Vagina (tissue), 2 donors: ENCODE measurements at places on chromosomes 16 and 17.

DNA sequence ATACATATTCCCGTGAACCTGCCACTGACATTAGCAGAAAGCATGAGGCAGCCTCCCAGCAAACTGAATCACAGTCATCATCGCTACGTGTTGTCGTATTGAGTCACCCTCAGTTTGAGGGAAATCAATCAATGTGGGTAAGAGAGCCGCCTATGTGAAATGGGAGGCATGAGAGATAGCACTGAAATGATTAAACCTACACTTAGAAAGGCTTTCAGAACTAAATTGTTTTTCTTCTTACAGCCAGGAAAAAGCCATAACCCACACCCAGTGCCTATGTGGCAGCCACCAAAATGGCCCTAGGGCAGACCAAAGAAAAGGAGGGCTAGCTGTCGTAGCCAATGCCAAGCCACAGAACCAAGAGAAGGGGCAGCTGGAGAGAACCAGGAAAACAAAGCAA, 90.5 kb downstream of the ADAMTS18 start:
- peaks cover 6% of the 10 kb centered on the region for H3K4me1 ChIP-seq
- no peak overlapping the region for H3K4me3 ChIP-seq
- no peaks in the 10 kb centered on the region for H3K27me3 ChIP-seq
- no peak overlapping the region for H3K27ac ChIP-seq
- no peaks in the 10 kb centered on the region for H3K36me3 ChIP-seq

GRCh38 chr17:81050645-81051625, 16.0 kb downstream of the BAIAP2 start:
- H3K4me1 ChIP-seq, result peaks cover 61% of the 10 kb centered on the region
- no peak for DNase-seq
- H3K27ac ChIP-seq, result peak overlapping the region; percentile 30
- H3K36me3 ChIP-seq, result no peaks in the 10 kb centered on the region
- no peak overlapping the region for H3K4me3 ChIP-seq

DNA sequence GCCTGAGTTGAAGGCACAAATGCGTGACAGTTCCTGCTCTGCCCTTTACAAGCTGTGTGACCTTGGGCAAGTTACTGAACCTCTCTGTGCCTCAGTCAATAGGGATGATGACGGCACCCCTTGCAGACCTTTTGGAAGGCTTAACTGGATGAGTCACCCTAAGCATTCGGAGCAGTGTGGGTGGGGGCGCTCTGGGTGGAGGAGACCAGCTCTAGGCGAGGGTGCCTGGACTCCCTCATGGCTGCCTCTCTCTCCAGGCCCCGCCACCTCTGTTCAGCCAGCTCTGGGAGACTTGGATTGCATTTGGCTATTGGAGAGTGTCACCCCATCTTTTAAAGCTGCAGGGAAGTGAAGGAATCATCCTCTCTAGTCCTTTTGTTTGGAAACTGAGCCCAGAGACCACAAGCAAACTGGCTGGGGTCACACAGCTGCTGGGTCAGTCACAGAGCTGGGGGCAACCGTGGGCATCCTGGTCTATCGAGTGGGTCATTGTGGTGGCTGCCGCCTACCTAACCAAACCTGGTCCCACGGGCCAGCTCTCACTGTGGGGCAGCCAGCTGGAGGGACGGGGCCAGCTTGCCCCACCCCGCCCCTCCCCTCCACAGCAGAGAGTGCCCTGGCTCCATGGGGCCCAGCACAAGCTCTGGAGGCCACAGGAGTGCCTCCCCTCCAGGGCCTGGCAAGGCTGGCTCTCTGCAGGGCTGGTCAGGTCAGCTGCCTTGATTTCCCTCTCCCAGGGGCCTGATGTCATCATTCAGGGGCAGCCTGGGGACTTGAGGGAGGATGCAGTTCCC, 20.2 kb upstream of the GSE1 start:
- H3K27ac ChIP-seq, result peak overlapping the region; percentile 28
- no peak overlapping the region for H3K4me3 ChIP-seq
- H3K27me3 ChIP-seq, result no peaks in the 10 kb centered on the region
- no peak for DNase-seq
- peaks cover 19% of the 10 kb centered on the region for H3K4me1 ChIP-seq
- no peaks in the 10 kb centered on the region for H3K36me3 ChIP-seq

DNA sequence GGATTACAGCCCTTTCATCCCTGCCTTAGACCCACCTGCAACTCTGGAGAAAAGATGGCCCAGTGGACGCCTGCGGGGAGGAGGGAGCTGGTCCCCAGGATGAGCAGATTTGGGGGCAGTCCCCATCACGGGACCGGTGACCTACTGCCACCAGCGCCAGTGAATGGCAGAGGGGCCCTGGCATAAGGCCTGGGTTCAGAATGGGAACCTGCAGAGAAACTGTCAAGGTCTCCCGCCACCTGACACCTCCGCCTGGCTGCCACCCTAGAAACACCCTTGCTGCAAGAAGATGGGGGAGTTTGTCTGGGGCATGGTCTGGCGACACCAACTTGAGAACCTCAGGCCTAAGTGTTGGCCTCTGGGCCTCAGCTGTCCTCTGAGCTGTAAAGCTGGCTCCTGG, 335.7 kb downstream of the SEC14L1 start:
- peak overlapping the region; percentile 90 for H3K27ac ChIP-seq
- H3K4me3 ChIP-seq, result no peak overlapping the region
- H3K36me3 ChIP-seq, result no peaks in the 10 kb centered on the region
- H3K4me1 ChIP-seq, result peaks cover 100% of the 10 kb centered on the region

- no peak for DNase-seq
- H3K27ac ChIP-seq, result no peak overlapping the region
- no peak overlapping the region for H3K4me3 ChIP-seq
These were observed 24.7 kb downstream of the ZNF276 start for GRCh38 chr16:89746043-89746442.

DNA sequence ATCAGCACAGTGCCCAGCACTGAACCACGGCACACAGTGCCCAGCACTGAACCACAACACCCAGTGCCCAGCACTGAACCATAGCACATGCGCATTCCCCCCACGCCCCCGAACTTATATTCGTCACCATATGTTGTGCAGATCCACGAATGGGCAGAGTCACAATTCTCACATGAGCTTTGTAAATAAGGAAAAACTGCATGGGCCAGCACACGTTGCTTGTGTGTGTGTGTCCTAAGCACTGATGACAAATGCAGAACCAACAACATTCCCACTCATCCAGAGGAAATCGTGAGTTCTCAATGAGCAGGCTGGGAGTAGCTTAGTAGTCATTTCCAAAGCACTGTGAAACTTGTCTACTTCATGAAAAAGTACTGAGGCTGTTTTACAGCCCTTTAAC, 70.0 kb downstream of the ADCY9 start:
- H3K27me3 ChIP-seq, result no peaks in the 10 kb centered on the region
- H3K4me1 ChIP-seq, result peaks cover 27% of the 10 kb centered on the region
- DNase-seq, result no peak

GRCh38 chr17:35540589-35541404, 3.3 kb upstream of the SLFN12L start:
- H3K27me3 ChIP-seq, result no peaks in the 10 kb centered on the region
- peak overlapping the region; percentile 53 for H3K27ac ChIP-seq
- peaks cover 6% of the 10 kb centered on the region for H3K4me1 ChIP-seq
- no peaks in the 10 kb centered on the region for H3K36me3 ChIP-seq

- no peaks in the 10 kb centered on the region for H3K36me3 ChIP-seq
- H3K27ac ChIP-seq, result no peak overlapping the region
- peaks cover 6% of the 10 kb centered on the region for H3K4me1 ChIP-seq
- H3K27me3 ChIP-seq, result no peaks in the 10 kb centered on the region
These were observed 256.6 kb downstream of the CPPED1 start for GRCh38 chr16:12546918-12547607.

GRCh38 chr16:63415014-63415413, 1378.8 kb upstream of the CDH8 start:
- H3K4me1 ChIP-seq, result no peaks in the 10 kb centered on the region
- H3K4me3 ChIP-seq, result no peak overlapping the region
- no peaks in the 10 kb centered on the region for H3K27me3 ChIP-seq
- DNase-seq, result no peak
- no peak overlapping the region for H3K27ac ChIP-seq

DNA sequence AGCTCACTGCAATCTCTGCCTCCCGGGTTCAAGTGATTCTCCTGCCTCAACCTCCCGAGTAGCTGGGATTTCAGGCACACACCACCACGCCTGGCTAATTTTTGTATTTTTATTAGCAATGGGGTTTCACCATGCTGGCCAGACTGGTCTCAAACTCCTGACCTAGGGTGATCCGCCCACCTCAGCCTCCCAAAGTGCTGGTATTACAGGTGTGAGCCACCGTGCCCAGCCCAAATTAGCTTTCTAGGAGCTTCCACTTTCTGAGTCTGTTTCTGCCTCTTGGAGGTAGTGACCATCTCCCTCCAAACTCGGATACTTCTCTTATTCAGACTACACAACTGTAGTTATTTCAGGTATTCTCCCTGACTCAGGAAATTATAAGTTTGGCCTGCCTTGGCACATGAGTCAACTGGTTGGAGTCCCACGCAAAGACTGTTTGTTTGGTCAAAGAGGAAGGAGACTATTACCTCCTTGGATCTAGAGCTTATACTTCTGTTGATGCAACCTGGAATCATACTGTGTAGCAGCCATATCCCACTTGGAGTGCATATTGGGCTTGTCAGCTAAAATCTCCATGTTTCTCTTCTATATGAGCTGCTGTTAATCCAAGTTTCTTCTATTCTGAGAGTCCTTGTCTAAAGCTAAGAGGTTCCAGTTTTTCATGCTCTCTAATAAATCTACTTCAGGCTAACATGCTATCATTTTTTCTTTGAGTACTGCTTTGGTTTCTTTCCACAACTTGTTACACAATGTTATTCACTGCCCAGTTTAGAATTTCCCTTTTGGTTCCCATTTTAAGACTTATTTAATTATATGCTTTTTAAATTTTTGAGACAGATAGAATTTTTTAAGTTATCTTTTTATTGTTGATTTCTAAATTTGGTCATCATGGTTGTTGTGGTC, 7.5 kb downstream of the IL4R start:
- peak overlapping the region; percentile 98 for H3K27ac ChIP-seq
- H3K27me3 ChIP-seq, result no peaks in the 10 kb centered on the region
- peaks cover 100% of the 10 kb centered on the region for H3K4me1 ChIP-seq

GRCh38 chr16:4591191-4591590, 23.5 kb downstream of the UBALD1 start:
- no peaks in the 10 kb centered on the region for H3K4me1 ChIP-seq
- DNase-seq, result no peak
- H3K27me3 ChIP-seq, result no peaks in the 10 kb centered on the region
- no peaks in the 10 kb centered on the region for H3K36me3 ChIP-seq

GRCh38 chr17:31598921-31599571, 207.6 kb downstream of the RAB11FIP4 start:
- no peaks in the 10 kb centered on the region for H3K36me3 ChIP-seq
- no peak for DNase-seq
- H3K4me1 ChIP-seq, result peaks cover 24% of the 10 kb centered on the region
- no peak overlapping the region for H3K4me3 ChIP-seq

GRCh38 chr16:55502801-55503366, 6.0 kb upstream of the LPCAT2 start:
- DNase-seq, result peak; percentile 95
- H3K4me1 ChIP-seq, result peaks cover 42% of the 10 kb centered on the region
- peaks cover 19% of the 10 kb centered on the region for H3K36me3 ChIP-seq
- peak overlapping the region; percentile 71 for H3K27ac ChIP-seq
- no peak overlapping the region for H3K4me3 ChIP-seq
- no peaks in the 10 kb centered on the region for H3K27me3 ChIP-seq

DNA sequence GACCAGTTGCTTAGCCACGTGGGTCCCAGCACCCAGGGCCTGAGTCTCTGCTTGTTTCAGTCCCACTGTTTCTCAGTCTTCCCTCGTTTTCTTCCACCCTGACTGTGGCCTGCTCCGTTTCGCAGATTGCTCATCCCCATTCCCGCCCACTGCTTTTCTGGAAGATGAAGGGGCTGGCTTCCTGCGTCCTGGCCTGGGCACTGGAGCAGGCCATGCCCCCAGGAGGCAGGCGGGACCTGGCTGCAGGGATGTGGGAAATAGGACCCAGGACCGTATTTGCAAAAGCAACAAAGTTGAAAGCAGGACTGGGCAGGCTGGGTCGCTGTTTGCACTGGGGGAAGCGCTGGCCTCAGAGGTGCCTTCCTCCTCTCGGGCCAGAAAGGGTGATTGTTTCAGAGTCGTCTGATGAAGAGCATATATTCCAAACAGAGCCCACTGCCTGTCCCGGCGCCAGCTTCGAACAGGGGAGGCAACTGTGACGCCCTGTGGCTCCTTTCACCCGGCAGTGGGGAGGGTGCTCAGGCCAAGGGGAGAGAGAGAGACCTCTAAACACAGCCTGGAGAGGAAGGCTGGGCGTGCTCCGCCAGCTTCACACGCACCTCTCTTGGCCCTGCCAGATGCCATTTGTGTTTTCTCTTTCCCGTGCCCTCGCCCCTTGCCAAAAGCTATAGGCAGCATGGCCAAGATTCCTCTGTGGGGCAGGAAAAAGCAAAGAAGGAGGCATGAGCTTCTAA, 108.6 kb downstream of the CMIP start:
- DNase-seq, result no peak
- no peaks in the 10 kb centered on the region for H3K27me3 ChIP-seq
- H3K27ac ChIP-seq, result peak overlapping the region; percentile 72
- no peak overlapping the region for H3K4me3 ChIP-seq

DNA sequence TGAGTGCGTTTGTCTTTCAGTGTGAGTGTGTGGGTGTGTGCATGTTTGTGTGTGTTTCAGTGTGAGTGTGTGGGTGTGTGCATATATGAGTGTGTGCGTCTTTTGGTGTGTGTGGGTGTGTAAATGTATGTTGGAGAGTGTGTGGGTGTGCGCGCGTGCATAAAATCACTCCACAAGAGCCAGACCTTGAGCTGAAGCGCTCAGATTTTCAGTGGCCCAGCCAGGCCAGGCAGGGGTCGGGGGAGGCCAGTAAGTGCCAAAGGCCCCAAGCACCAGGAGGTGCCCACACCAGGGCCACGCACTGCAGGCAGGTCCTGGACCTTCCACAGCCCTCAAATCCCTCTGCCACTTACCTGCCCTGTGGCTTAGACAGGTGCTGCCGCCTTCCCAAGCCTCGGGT, 184.0 kb downstream of the SOX9 start:
- H3K27me3 ChIP-seq, result no peaks in the 10 kb centered on the region
- no peak overlapping the region for H3K4me3 ChIP-seq
- no peaks in the 10 kb centered on the region for H3K36me3 ChIP-seq
- no peak overlapping the region for H3K27ac ChIP-seq
- no peak for DNase-seq

GRCh38 chr17:16900288-16900882, 71.5 kb downstream of the TNFRSF13B start:
- no peaks in the 10 kb centered on the region for H3K4me1 ChIP-seq
- no peaks in the 10 kb centered on the region for H3K36me3 ChIP-seq
- H3K4me3 ChIP-seq, result no peak overlapping the region

GRCh38 chr17:63023049-63023448, 57.0 kb downstream of the TANC2 start:
- no peak overlapping the region for H3K4me3 ChIP-seq
- no peaks in the 10 kb centered on the region for H3K36me3 ChIP-seq
- no peaks in the 10 kb centered on the region for H3K4me1 ChIP-seq
- H3K27ac ChIP-seq, result no peak overlapping the region

- H3K36me3 ChIP-seq, result no peaks in the 10 kb centered on the region
- H3K4me1 ChIP-seq, result peaks cover 1% of the 10 kb centered on the region
- no peak overlapping the region for H3K4me3 ChIP-seq
These were observed 6.5 kb downstream of the BMERB1 start for GRCh38 chr16:15440852-15441251.

- H3K27me3 ChIP-seq, result no peaks in the 10 kb centered on the region
- no peaks in the 10 kb centered on the region for H3K36me3 ChIP-seq
- no peak for DNase-seq
- no peak overlapping the region for H3K27ac ChIP-seq
- peaks cover 36% of the 10 kb centered on the region for H3K4me1 ChIP-seq
These were observed 60.1 kb upstream of the MRTFB start for GRCh38 chr16:14011001-14011400.

GRCh38 chr17:21042458-21043295, at the start of gene USP22:
TSS of gene USP22 (minus strand) at chr17:21043011. CDS start at chr17:21042835, 176 bp downstream.
- H3K27ac ChIP-seq, result peak within 1 kb of the TSS; percentile 100
- no peaks in the 10 kb centered on the region for H3K36me3 ChIP-seq
- peak within 1 kb of the TSS; percentile 95 for H3K4me3 ChIP-seq
- H3K4me1 ChIP-seq, result peaks cover 46% of the 10 kb centered on the region
- no peak for DNase-seq
- no peaks in the 10 kb centered on the region for H3K27me3 ChIP-seq
